ENCODE measurements at places on chromosomes 2 and 18.
A peak's percentile ranks its signal among the peaks of the same experiment; 100 is the strongest.

GRCh38 chr2:194602750-194603149, 1054.3 kb upstream of the SLC39A10 start:
- no peak for DNase-seq

DNA sequence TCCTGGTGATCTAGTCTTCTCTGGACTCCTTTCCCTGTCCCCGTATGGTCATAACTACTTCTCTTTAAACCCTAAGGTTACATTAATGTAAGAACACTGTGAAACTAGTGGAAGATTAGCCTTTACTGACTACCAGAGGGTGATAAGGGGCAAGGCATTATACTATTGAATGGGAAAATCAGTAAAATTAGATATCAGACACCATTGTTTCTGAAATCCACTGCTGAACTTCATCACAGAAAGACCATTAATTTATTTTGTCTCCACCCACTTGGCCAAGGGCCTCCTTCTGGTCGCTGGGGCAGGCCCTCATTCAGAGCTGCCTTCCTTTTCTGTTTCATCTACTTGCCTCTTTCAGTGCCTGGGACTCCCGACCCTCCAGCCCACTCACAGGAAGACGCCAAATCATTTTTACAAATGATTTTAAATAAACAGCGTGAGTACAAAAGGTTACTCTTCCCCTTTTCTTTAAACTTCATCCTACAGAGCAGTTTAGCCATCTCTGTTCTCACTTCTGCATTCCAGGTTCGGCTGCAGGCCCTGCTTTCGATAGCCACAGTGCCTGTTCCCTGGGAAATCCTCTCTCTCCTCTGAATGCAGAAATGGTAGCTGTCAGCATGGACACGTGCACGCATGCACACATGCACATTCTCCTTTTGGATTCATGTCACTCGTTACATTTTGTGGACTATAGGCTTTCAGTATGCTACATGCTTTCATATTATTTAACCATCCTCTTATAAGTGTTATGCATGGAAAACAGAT, 70.3 kb upstream of the DOCK10 start:
- DNase-seq = no peak

- DNase-seq = no peak
Observed at GRCh38 chr2:101759162-101759561, 61.7 kb downstream of the MAP4K4 start.

GRCh38 chr2:206150631-206151030, 8.6 kb downstream of the NDUFS1 start:
- no peak for DNase-seq

- DNase-seq = no peak
Observed at GRCh38 chr2:122745603-122746002, 990.2 kb downstream of the TSN start.

- no peak for DNase-seq
Observed at GRCh38 chr18:25310045-25310444, 41.9 kb downstream of the ZNF521 start.

- no peak for DNase-seq
Observed at GRCh38 chr2:185978634-185979407, 240.2 kb downstream of the FSIP2 start.

GRCh38 chr2:218513676-218514075, 54.5 kb downstream of the USP37 start:
- DNase-seq = no peak

DNA sequence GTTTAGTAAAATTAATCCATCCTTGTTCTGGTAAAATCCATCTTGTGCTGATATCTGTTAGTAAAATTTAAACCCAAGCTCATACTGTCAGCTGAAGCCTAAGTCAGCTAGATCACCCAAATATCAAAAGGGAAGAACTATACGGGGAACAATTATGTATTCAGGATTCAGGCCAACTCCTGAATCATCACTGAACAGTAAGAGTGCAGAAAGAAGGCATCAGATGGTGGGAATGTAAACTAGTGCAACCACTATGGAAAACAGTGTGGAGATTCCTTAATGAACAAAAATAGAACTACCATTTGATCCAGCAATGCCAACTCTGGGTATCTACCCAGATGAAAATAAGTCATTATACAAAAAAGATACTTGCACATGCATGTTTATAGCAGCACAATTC, 81.8 kb downstream of the RAPGEF4 start:
- DNase-seq = no peak

- no peak for DNase-seq
Observed at GRCh38 chr2:121309801-121310200, 24.8 kb upstream of the TFCP2L1 start.

GRCh38 chr2:190589008-190589407, 54.5 kb upstream of the NEMP2 start:
- no peak for DNase-seq

DNA sequence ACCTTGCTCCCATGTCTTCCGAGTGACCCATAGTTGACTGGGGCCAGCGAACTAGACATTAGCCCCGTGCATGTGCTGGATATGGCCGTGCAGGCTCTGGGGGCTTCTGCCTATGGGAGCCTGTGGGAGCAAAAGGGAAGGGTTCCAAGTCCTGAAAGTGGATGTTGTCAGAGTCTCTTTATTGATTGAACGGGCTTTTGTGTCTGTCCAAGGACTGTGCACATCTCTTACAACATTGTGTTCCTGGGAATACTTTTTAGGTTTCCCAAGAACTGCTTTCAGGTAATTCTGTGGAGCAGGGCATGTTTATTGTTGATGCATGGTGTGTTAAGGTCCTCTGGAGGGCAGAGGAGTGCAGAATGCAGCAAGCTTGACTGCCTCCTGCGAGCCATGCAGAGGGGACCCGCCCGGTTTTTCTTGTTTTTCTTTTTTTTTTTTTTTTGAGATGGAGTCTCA, 5.0 kb downstream of the RNF144A start:
- no peak for DNase-seq

DNA sequence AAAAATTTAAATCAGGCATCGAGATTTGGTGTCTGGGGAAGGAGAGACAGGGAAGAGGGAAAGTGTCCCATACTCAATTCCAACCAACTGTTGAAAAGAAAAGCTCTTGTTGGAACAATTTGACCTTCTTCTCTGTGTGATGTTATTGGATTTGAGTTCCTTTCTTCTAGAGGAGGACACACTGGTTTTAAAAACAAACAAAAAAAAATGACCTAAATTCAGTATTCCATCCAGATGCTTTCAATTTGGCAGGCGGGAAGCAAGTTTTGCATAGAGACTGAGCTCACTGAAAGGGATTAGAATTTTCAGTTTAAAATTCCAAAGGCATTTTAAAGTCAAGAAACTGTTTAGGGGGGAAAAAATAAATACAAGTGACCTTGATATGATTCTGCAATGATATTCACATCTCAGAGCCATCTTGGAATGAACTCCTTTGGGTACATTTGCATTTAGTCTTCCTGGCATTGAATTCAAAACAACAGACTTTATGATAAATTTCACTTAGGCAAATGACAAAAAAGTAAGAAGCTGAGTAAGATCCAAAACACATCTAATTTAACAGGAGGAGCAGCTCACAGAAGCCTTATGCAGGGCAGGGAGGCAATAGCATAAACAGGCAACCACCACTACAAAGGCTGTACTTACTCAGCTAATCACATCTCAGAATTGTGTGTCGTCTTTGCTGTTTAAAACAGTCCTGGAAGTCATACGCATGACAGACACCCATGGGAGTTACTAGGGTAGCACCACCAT, 126.8 kb downstream of the CDH20 start:
- no peak for DNase-seq

DNA sequence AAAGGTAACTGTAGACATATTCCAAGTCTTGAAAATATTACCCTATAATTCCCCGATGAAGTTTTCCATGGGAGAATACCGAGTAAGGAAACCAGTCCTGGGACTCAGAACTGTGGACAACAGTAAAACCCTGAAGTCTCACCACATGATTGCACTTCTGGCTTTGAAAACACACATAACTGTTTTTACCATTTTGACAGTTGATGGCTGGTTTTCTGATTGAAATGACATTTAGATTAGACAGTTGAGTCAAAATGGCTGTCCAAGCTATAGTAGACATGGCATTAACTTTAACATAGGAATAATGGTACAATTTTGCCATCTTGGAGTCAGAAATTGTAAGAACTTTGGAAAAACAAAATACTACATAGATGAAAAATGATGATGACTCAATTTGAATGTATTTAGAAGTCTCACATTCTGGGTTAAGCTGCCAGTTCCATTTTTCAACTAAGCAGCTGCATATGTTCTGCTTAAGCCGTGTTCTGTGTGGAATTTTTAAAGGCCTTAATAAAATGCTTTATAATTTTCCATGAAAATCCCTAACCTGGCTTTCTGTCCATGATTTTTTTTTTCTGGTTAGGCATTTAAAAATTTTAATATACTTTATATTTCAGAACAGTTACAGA, 38.3 kb upstream of the WIPF1 start:
- DNase-seq = no peak

- DNase-seq = no peak
Observed at GRCh38 chr2:156702541-156702940, 266.4 kb downstream of the GPD2 start.

GRCh38 chr18:57466745-57467409, 31.7 kb downstream of the ONECUT2 start:
- DNase-seq = no peak

DNA sequence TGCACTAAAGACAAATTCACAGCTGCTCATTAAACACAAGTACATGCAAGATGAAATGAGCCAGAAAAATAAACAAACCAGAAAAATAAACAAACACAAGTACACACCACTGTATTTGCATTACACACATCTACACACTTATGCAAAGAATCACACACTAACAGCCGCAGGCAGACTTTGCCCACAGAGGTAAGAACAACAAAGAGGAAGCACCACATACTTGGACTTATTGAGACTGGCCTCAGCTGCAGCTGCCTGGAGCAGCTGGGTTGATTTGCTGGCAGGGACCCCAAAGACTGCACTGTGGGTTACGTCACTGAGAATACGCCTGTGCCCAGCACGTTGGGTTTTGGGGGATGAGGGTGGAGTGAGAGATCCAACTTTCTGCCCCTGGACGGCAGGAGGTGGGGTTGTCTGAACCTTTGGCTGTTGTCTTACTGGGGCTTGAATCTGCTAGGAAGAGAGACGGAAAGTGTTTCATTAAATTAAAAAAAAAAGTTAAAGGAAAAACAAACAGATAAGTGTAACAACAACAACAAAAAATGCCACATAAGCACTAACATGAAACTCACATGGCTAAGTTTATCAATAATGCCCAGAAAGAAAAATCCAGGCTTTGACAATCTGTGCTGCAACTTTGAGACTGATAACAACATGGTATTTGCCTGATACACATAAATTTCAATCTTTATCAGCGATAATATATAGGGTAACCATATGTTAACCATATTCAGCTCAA, 71.9 kb upstream of the NFU1 start:
- DNase-seq = no peak

DNA sequence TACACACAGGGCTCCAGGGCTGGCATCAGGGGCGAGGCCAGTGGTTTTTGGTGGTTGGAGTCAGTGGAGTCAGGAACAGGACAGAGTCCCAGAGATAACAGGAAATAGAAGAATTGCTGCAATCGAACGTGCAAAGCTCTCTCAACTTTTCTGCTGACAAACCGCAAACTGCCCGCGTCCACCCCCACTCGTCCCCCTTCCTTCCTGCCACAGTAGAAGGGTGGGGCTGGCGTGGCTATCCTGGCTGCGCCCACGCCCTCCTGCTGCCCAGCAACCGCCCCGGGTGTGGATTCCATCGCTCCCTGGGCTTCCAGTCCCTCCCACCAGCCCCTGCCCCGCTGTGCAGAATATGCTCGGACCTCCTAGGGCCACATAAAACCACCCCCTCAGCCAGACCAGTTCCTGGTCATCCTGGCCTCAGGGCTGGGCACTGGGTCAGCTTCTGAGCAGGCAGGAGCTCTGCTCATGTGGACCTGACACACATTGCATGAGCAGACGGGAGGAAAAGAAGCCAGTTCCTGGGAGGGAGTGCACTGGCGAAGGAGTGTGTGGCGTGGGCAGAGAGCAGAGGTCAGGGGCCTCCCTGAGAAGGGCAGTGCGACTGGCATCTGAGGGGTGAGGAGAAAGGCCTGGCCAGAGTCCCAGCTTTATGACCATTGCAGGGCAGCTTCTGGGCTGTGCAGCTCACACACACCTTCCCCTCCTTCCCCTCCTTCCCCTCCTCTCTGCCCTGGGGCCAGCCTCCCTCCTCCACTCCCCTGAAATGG, 85.4 kb upstream of the ATG16L1 start:
- DNase-seq = peak; percentile 90

DNA sequence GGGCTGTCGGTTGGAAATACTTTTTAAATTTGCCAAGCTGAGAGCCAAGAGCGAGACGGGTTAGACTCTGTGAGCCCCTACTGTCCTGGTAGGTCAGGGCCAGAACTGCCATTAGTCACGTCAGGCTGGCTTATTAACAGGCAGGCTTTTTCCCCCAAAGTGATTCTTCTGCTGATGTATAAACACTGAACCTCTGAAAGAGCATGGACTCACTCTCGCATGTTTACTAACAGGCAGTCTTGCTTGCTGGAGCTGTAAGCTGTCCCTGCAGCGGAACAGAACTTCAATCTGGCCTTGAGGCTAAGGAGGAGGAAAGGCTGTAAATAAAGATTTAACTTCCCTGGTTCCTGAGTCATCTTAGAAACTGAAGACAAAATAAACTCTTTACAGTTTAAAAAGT, 288.4 kb downstream of the PIEZO2 start:
- DNase-seq = no peak

DNA sequence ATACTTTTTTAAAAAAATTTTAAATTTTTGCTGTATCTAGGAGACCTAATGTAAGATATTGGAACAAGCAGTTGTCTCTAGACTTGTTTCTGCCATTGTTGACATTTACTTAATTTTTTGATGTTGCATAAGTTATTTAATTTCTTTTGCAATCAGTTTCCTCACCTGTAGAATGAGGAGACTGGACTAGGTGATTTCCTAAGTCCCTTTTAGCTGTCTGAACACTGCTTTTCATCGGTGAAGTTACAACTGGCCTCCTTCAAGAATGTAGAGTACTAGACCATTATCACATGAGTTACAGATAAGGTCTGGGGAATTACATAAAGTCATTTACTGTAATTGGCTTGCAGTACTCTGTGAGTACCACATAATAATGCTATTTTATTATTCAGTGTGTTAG, 147.6 kb downstream of the LTBP1 start:
- no peak for DNase-seq

- no peak for DNase-seq
Observed at GRCh38 chr2:19659024-19659792, 242.6 kb downstream of the TTC32 start.

DNA sequence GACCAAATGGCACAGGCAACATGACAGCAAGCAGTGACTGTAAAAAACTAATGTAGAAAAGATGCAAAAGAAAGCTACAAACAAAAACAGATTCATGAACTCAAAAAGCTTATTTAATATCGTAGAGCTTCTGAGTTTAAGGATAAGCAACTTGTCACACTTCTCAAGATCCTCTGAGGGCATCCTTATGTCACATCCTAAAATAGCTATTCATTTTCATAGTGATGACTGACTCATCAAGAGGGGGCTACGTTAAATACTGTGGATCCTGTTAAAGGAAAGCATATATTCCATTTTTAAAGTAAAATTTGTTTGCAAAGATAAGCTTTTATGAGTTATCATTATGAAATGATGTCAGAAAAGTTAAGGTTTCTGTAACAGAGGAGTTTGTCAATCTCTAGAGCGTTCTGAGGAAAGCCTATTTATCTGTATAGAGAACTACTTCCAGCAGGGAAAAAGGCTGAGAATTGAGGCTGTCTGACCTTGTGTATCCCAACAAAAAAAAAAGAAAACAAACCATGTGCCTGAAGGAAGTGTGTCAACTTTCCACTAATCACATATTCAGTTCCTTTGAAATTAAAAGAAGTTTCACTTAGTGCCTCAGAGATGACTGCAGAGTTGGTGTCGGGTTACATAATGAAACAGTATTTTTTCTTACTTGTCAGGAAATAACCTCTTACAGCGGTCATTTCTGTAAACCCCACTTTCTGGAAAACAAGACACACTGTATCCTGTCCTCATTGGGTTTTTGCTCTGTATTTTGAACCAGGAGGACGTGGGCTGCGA, 115.5 kb downstream of the ESCO1 start:
- no peak for DNase-seq
